ENCODE measurements at places on chromosomes 16 and 17. TPM values are rescaled to one million over a fixed set of nuclear protein-coding genes. Genes with fewer than 3 reads are reported as not detected.

Gene MYH13
- not detected for polyA plus RNA-seq

Gene SKAP1
- polyA plus RNA-seq: not detected

Gene PIPOX
- 0.31 TPM for polyA plus RNA-seq

Gene ODAD4
- 1.1 TPM for polyA plus RNA-seq

Gene MT3
- polyA plus RNA-seq: 0.43 TPM

Gene USP43
- polyA plus RNA-seq: 0.07 TPM

Gene NPIPB9
- polyA plus RNA-seq: 0.84 TPM

Gene C1QTNF8
- not detected for polyA plus RNA-seq

Gene HLF
- polyA plus RNA-seq: 0.03 TPM

Gene GAA
- 19.5 TPM for polyA plus RNA-seq

Gene DOC2B
- polyA plus RNA-seq: 0.81 TPM

Gene SYCE1L
- 3.5 TPM for polyA plus RNA-seq

Gene IL34
- polyA plus RNA-seq: 0.18 TPM

- no peaks in the 10 kb centered on the region for H3K36me3 ChIP-seq
- DNase-seq: no peak
- H3K27me3 ChIP-seq: no peaks in the 10 kb centered on the region
- no peaks in the 10 kb centered on the region for H3K4me1 ChIP-seq
Observed at GRCh38 chr17:34711646-34712045, 132.3 kb downstream of the TMEM132E start.

- no peaks in the 10 kb centered on the region for H3K27me3 ChIP-seq
- DNase-seq: no peak
- H3K27ac ChIP-seq: no peak overlapping the region
- H3K36me3 ChIP-seq: peaks cover 6% of the 10 kb centered on the region
Observed at GRCh38 chr16:67404740-67405226, 11.5 kb upstream of the TPPP3 start.

GRCh38 chr17:45435481-45435880, 2.8 kb upstream of the ARHGAP27 start:
- H3K4me1 ChIP-seq: no peaks in the 10 kb centered on the region
- H3K36me3 ChIP-seq: peaks cover 10% of the 10 kb centered on the region
- H3K27me3 ChIP-seq: no peaks in the 10 kb centered on the region
- H3K4me3 ChIP-seq: no peak overlapping the region
- H3K27ac ChIP-seq: no peak overlapping the region
- DNase-seq: peak; percentile 11

- 0 out of 2 replicates have a peak overlapping the region, but pooled peaks have one; percentile 7 for H3K27ac ChIP-seq
- DNase-seq: no peak
- H3K27me3 ChIP-seq: no peaks in the 10 kb centered on the region
- peaks cover 67% of the 10 kb centered on the region for H3K4me1 ChIP-seq
- no peak overlapping the region for H3K4me3 ChIP-seq
Observed at GRCh38 chr17:2963332-2964027, 99.9 kb downstream of the OR1D5 start.

GRCh38 chr16:51150888-51151320, at the start of gene SALL1:
Gene SALL1, minus strand, starts transcription at chr16:51151270. Its CDS starts 29 bp downstream, at chr16:51151241.
- H3K4me1 ChIP-seq: no peaks in the 10 kb centered on the region
- no peak within 1 kb of the TSS for H3K27ac ChIP-seq
- H3K4me3 ChIP-seq: no peak within 1 kb of the TSS
- H3K27me3 ChIP-seq: peaks cover 71% of the 10 kb centered on the region
- DNase-seq: no peak

GRCh38 chr16:65181071-65181561, 59.3 kb upstream of the CDH11 start:
- H3K27me3 ChIP-seq: no peaks in the 10 kb centered on the region
- no peaks in the 10 kb centered on the region for H3K36me3 ChIP-seq
- no peak overlapping the region for H3K27ac ChIP-seq
- no peak overlapping the region for H3K4me3 ChIP-seq
- H3K4me1 ChIP-seq: no peaks in the 10 kb centered on the region

- no peak overlapping the region for H3K27ac ChIP-seq
- H3K36me3 ChIP-seq: no peaks in the 10 kb centered on the region
- peak; percentile 80 for DNase-seq
- peaks cover 3% of the 10 kb centered on the region for H3K4me1 ChIP-seq
Observed at GRCh38 chr17:64133546-64134215, 3.7 kb upstream of the ERN1 start.

DNA sequence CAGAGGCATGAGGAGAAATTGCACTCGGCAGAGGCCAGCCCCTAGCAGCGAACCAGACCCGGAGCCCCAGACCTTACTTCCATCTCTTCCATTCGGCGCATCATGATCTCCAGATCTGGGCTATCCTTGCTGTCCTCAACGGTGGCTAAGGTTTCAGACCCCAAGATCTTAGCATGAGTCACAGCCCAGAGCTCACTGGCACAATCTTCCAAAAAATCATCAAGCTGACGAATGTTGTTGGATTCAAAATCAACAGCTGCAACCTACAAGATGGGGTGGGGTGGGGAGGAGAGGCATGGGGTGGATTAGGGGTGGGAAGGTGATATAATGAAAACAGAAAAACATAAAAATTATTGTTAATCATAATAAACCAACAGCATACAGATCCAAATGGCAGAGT, 39.7 kb upstream of the PITPNM3 start:
- no peak overlapping the region for H3K4me3 ChIP-seq
- no peak for DNase-seq
- no peaks in the 10 kb centered on the region for H3K4me1 ChIP-seq
- H3K36me3 ChIP-seq: peaks cover 87% of the 10 kb centered on the region
- H3K27ac ChIP-seq: no peak overlapping the region
- no peaks in the 10 kb centered on the region for H3K27me3 ChIP-seq

DNA sequence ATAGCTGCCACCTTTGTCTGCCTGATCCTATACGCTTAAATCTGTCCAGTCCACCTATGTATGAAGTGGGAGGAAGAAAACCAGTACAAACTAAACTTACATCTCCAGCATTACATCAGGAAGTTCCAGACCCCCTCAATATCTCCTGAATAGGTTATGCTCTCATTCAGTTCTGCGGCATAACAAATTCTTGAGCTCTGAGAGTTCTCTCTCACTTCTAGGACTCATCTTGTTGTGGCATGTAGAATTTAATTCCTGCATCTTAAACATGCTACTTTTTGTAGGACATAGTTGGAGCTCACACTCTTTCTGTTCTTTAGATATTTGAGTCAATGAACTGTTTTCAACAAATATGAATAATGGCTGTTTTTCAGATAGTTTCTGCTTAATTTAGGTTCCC, 662.5 kb downstream of the CDH11 start:
- no peak for DNase-seq
- H3K36me3 ChIP-seq: peaks cover 3% of the 10 kb centered on the region
- H3K4me1 ChIP-seq: no peaks in the 10 kb centered on the region
- no peak overlapping the region for H3K4me3 ChIP-seq
- H3K27ac ChIP-seq: peak overlapping the region; percentile 63

GRCh38 chr17:3534881-3535252, 22.7 kb downstream of the TRPV3 start:
- H3K4me1 ChIP-seq: no peaks in the 10 kb centered on the region
- no peaks in the 10 kb centered on the region for H3K27me3 ChIP-seq
- H3K36me3 ChIP-seq: no peaks in the 10 kb centered on the region
- no peak overlapping the region for H3K4me3 ChIP-seq
- no peak for DNase-seq

- no peaks in the 10 kb centered on the region for H3K27me3 ChIP-seq
- H3K27ac ChIP-seq: no peak overlapping the region
- no peaks in the 10 kb centered on the region for H3K36me3 ChIP-seq
Observed at GRCh38 chr16:80816356-80816755, 12.0 kb upstream of the CDYL2 start.

DNA sequence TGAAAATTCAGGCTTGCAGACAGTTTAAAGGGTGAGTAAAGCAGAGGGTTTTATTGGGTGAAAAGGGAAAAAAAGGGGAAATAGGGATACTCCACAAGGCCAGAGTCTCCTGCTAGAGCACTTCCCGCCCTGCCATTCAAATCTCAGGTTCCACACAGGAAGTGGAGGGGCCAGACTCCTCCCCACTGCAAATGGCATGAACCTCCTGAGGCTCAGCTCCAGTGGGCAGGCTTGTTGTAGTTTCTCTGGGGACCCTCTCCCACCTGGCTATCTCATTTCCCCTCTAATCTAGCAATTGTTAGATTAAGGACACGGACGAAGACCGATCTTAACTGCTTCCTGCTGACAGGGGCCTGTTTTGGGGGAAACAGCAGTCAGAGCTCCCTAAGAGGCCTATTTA, 43.4 kb downstream of the TAOK1 start:
- H3K4me3 ChIP-seq: no peak overlapping the region
- peaks cover 11% of the 10 kb centered on the region for H3K4me1 ChIP-seq
- no peaks in the 10 kb centered on the region for H3K36me3 ChIP-seq
- no peaks in the 10 kb centered on the region for H3K27me3 ChIP-seq
- DNase-seq: no peak

DNA sequence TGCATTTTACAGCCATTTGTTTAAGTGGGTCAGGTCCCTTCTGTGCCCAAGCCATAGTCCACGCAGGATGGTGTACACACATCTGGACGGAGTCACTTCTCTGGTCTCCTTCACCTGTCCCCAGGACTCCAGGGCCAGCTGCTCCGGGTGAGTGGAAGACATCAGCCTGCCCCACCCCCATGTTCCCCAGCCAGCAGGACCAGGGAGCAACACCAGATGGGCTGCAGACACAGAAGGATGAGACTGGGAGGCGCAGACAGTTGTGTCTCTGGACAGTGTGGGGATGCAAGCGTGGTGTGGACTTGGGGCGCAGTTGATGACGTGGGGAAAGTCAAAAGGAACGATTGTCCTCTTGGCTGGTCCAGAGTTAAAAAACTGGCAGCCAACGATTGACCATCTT, 24.6 kb upstream of the WFDC1 start:
- no peaks in the 10 kb centered on the region for H3K4me1 ChIP-seq
- DNase-seq: no peak
- no peak overlapping the region for H3K27ac ChIP-seq
- no peak overlapping the region for H3K4me3 ChIP-seq
- H3K27me3 ChIP-seq: no peaks in the 10 kb centered on the region
- no peaks in the 10 kb centered on the region for H3K36me3 ChIP-seq

DNA sequence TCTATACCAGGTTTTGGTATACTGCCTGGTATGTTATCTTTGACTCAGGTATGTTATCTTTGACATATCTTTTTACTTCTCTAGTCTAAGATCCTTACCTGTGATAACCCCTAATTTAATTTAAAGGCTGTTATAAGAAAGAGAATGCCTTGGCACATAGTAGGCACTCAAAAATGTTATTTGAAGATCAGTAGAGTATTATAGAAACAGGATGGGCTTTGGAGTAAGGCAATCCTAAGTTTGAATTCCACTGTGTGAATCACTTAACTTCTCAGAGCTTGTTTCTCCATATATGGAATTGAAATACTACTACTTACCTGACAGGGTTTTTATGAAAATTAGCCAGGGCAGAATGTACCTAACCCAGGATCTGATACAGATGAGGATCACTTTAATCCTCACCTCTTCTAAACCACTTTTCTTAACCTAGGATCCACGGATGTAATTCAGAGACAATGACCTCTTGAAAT, 1.2 kb downstream of the BRIP1 start:
- H3K36me3 ChIP-seq: peaks cover 29% of the 10 kb centered on the region
- H3K4me1 ChIP-seq: peaks cover 11% of the 10 kb centered on the region
- no peaks in the 10 kb centered on the region for H3K27me3 ChIP-seq
- peak overlapping the region; percentile 87 for H3K27ac ChIP-seq
- peak overlapping the region; percentile 75 for H3K4me3 ChIP-seq

GRCh38 chr16:21314339-21314738, 36.2 kb upstream of the CRYM start:
- no peaks in the 10 kb centered on the region for H3K4me1 ChIP-seq
- DNase-seq: no peak
- no peaks in the 10 kb centered on the region for H3K36me3 ChIP-seq
- no peaks in the 10 kb centered on the region for H3K27me3 ChIP-seq

- no peak overlapping the region for H3K27ac ChIP-seq
- no peaks in the 10 kb centered on the region for H3K36me3 ChIP-seq
- no peak overlapping the region for H3K4me3 ChIP-seq
- no peaks in the 10 kb centered on the region for H3K4me1 ChIP-seq
- H3K27me3 ChIP-seq: no peaks in the 10 kb centered on the region
Observed at GRCh38 chr17:57910462-57911420, 44.5 kb downstream of the CUEDC1 start.

GRCh38 chr17:69223809-69224208, 4.8 kb downstream of the ABCA10 start:
- no peak for DNase-seq
- no peaks in the 10 kb centered on the region for H3K27me3 ChIP-seq
- no peaks in the 10 kb centered on the region for H3K36me3 ChIP-seq
- no peaks in the 10 kb centered on the region for H3K4me1 ChIP-seq

GRCh38 chr17:74272731-74273201, 1.3 kb upstream of the DNAI2 start:
- H3K4me3 ChIP-seq: no peak overlapping the region
- no peaks in the 10 kb centered on the region for H3K36me3 ChIP-seq
- no peaks in the 10 kb centered on the region for H3K27me3 ChIP-seq
- H3K4me1 ChIP-seq: no peaks in the 10 kb centered on the region
- H3K27ac ChIP-seq: no peak overlapping the region
- no peak for DNase-seq

GRCh38 chr17:12507026-12507595, 158.6 kb upstream of the MYOCD start:
- no peak overlapping the region for H3K27ac ChIP-seq
- no peak for DNase-seq
- H3K36me3 ChIP-seq: no peaks in the 10 kb centered on the region
- H3K27me3 ChIP-seq: no peaks in the 10 kb centered on the region
- no peak overlapping the region for H3K4me3 ChIP-seq

DNA sequence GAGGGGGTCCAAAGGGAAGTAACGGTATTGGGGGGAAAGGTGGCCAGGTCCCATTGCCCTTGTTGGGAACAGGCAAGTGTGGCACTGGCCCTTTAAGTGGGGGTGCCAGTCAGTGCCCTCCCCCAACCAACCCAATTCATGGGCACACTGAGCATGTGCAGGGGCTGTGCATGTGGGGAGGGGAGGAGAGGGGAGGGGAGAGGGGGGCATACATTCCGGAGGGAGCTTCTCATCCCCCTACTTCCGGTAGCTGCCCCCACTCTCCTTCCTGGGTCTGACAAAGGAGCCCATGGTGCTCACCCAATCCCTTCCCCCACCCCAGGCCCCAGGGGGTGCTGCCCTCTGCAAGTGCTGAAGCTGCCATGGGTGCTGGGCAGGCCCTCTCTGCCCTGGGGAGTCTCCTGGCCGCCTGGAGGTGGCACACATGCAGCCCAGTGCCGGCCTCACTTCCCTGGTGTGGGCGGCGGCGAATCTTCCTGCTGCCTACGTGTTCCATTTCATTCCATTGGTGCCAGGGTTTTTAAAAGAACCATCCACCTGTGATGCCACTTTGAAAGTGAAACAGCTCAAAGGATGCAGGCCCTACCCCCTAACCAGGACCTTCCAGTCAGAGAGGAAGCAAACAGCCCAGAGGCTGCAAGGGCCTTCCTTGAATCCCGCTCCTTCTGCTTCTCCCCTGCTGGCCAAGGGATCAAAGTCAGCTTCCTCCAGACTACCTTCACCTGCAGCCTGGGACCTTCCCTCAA, 11.0 kb downstream of the HEXIM2 start:
- no peaks in the 10 kb centered on the region for H3K27me3 ChIP-seq
- H3K4me3 ChIP-seq: peak overlapping the region; percentile 30
- H3K36me3 ChIP-seq: no peaks in the 10 kb centered on the region
- H3K27ac ChIP-seq: peak overlapping the region; percentile 94
- DNase-seq: peak; percentile 93

Measured in SK-N-SH (cell line).